ENCODE measurements at places on chromosomes 13 and 19. TPM values are rescaled to one million over a fixed set of nuclear protein-coding genes. Genes with fewer than 3 reads are reported as not detected.

ZNF534 gene
- not detected for total RNA-seq

GPR12 gene
- not detected for total RNA-seq

CGB2 gene
- not detected for total RNA-seq

ILF3 gene
- total RNA-seq, result 172 TPM

ZNF132 gene
- 9.2 TPM for total RNA-seq

IGFLR1 gene
- 0.62 TPM for total RNA-seq

UBE2M gene
- 92.1 TPM for total RNA-seq

ACTL9 gene
- not detected for total RNA-seq

CGB8 gene
- total RNA-seq, result not detected

PRODH2 gene
- total RNA-seq, result not detected

LILRB2 gene
- not detected for total RNA-seq

OR7D4 gene
- not detected for total RNA-seq
